RPMI8226 (cell line): ENCODE measurements at places on chromosomes 4 and X.

GRCh38 chrX:65575022-65575421 lies 40.4 kb upstream of the LAS1L start:
- DNase-seq, result no peak

- no peak for DNase-seq
These were observed 49.5 kb downstream of the COQ2 start for GRCh38 chr4:83234902-83235644.

DNA sequence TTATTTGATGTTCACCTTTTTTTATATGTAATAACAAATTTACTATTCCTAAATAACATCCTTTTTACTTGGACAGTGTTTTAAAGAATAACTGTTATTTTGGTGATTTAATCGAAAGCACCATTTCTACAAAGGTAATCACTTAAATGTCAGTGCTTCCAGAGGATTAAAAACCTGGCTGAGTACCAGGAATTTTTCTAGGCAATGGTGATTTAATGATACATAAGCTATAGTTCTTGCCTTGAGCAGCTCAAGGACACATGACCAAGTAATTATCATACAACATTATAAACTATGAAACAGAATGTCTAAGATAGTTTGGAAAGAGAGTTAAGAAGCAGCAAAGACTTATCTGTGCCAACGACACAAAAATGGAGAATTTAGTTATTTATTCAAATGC lies 1291.9 kb upstream of the TENM3 start:
- DNase-seq, result no peak

GRCh38 chrX:21255032-21255618 lies 119.1 kb upstream of the CNKSR2 start:
- no peak for DNase-seq

DNA sequence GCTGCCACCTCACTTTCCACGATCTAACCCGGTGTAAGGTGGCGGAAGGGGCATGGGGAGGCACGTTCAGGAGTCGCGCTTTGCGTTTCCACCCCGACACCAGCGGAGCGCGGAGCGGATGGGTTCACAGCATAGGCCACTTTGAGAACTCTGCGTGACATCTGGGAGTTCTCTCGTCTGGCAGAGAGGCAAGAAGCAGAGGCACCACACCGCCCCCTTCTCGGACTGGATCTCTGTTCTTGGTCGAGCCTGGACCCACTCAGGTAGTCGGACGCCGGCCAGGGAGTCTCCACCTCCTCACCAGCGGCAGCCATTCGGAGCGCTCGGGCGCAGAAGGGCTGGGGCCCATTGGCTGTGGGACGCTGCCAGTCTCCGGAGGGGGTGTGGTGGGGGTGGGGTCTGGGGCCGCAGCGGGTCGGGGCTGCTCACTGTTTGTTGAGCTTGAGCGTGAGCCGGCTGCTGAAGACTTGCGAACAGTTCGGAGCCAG lies at the start of gene DACH2:
Gene DACH2, plus strand, starts transcription at position 428 of the 488 bp plus-strand sequence.
- DNase-seq, result no peak

- DNase-seq, result no peak
These were observed 1824.7 kb downstream of the PCDH7 start for GRCh38 chr4:32544846-32545245.

DNA sequence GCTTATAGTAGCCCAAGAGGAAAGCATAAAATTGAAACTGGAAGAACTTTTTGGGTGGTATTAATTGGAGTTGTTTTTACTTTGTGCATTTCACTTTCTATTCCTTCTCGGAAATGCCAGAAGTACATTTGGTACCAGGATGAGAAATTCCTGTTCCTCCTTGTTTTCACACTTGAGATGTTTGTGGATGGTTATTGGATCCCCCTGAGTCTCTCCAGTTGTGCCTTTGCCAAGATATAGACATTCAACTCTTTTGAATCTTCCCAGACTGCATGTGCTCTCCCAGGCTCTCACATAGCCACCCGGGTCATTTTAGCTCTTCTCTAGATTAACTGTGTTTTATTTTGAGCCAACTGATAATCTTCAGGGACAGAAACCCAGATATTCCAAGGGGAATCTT lies 120.5 kb downstream of the AFF1 start:
- no peak for DNase-seq

DNA sequence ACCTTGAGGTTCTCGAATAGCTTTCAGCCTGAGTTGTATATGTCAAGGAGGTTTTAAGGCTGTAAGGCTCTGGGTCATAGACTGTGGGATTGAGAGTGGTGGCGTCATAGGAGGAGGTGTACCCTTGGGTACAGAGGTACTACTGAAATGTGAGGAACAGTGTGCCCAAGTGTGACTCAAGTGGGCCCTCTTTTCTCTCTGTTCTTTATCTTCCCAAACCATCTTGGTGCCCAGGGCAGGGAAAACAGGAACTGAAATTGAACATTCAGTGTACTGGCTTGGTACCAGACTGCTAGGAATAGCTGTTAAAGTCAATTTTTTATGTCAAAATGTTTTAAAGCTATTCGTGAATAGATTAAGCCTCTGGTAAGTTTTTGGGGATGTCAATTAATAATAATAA lies 136.2 kb upstream of the RPS6KA3 start:
- DNase-seq, result no peak

GRCh38 chr4:143046454-143046853 lies 138.3 kb upstream of the USP38 start:
- no peak for DNase-seq

GRCh38 chr4:146029939-146030710 lies 91.5 kb upstream of the ZNF827 start:
- DNase-seq, result no peak

GRCh38 chr4:41660352-41660751 lies 88.2 kb downstream of the PHOX2B start:
- no peak for DNase-seq

GRCh38 chrX:118181030-118181429 lies 64.4 kb upstream of the KLHL13 start:
- no peak for DNase-seq

- DNase-seq, result no peak
These were observed 95.7 kb upstream of the OTUD4 start for GRCh38 chr4:145276050-145276449.

GRCh38 chr4:156888762-156889161 lies 82.8 kb downstream of the PDGFC start:
- no peak for DNase-seq

DNA sequence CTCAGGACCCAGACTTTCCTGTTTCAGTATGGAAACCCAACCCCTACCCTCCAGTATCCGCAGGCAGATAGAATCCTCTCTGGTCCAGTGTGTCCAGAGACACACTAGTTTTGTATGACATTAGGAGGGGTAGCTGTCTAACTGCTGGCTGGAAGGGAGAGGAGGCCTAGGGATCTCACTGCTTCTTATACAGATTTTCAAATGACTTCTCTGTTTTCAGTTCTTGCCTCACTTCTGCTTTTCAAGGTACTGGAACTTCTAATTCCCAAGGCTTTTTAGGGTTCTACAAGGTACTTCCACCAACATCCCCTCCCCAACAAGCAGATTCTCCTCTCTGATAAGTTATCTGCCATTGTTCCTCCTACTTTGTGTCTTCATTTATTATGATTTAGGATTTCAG lies 6.1 kb downstream of the SGCB start:
- DNase-seq, result no peak

- DNase-seq, result no peak
These were observed 12.4 kb downstream of the LIMCH1 start for GRCh38 chr4:41550308-41550707.
